Colonic mucosa (tissue), 4 donors: ENCODE measurements at places on chromosomes 5 and 9.

- no peak overlapping the region for H3K27ac ChIP-seq
- no peaks in the 10 kb centered on the region for H3K4me1 ChIP-seq
- H3K36me3 ChIP-seq: no peaks in the 10 kb centered on the region
Measured at GRCh38 chr5:14569948-14570691, 11.5 kb upstream of the OTULINL start.

DNA sequence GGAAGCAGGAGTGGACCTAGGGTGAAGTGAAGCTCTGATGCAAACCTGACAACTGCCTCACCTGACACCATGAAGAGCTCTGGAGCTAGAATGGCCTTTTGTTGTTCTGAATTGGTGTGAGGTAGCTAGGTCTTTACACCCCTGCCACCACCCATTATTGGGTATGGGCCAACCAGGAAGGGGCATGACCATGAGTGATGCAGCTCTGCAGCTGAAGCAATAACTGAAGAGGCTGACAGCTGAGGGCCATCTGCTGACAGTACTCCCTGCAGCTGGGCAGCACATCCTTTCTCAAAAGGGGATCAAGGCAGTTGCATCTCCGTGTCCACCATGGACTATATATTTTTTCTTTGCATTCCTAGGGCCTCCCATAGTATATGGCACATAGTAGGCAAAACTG, 87.0 kb upstream of the TLE1 start:
- H3K4me3 ChIP-seq: no peak overlapping the region
- no peaks in the 10 kb centered on the region for H3K4me1 ChIP-seq
- no peaks in the 10 kb centered on the region for H3K27me3 ChIP-seq
- H3K36me3 ChIP-seq: no peaks in the 10 kb centered on the region
- no peak for DNase-seq

DNA sequence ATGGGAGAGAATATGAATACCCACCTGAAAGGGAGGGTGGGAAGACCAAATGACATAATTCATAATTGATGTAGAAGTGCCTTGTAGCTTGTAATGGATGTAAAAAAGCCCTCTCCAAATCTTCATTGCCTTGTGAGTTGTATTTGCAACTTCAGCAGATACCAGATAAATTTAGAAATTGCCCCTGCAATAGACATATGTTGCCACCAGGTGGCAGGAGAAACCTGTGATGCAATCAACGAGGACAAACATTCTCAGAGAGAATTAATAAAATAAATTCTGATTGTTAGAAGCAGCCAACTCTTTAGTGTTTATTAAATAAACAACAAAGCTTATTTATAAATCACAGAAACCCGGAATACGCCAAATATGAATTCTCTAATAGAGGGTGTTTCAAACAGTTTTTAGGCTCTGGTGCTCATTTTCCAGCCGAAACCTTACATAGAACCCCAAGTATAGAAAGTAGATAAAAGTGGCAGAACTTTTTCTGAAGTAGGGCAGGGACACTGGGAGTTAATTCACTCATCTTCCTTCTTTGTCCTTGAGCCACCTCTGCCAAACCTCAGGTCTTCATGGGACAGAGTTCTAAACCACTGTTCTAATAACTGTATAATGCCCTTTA, 147.8 kb downstream of the TMEM38B start:
- no peaks in the 10 kb centered on the region for H3K27me3 ChIP-seq
- H3K4me3 ChIP-seq: no peak overlapping the region
- DNase-seq: peak; percentile 23
- H3K36me3 ChIP-seq: no peaks in the 10 kb centered on the region

DNA sequence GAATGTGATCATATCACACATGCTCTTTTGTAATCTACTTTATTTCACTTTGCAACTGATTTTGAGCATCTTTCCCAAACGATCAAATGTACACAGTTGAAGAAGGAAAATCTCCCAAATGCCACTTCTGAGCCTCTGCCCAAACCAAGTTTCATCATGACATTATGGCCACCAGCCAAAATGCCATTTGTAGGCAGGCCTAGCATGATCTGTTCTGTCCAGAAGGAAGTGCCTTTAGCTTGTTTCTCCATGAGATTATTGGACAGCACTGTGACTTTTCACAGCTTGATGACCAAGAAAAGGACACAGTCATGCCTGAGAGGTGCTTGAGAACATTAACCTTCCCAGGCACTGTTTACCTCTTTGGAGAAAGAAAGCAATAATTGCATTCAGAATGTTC, 73.2 kb upstream of the PIP5K1B start:
- no peaks in the 10 kb centered on the region for H3K36me3 ChIP-seq
- no peak overlapping the region for H3K4me3 ChIP-seq
- no peaks in the 10 kb centered on the region for H3K27me3 ChIP-seq
- H3K4me1 ChIP-seq: no peaks in the 10 kb centered on the region
- DNase-seq: no peak

DNA sequence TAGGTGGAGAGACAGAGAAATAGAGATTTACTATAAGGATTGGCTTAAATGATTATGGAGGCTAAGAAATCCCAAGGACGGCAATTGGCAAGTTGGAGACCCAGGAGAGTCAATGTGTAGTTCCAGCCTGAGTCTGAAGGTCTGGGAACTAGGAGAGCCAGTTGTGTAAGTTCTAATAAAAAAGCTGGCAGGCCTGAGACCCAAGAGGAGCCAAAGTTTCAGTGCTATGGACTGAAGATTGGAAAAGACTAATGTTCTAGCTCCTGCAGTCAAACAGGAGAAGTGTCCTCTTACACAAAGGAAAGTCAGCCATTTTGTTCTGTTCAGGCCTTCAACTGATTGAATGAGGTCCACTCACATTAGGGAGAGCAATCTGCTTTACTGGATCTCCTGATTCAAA, 50.0 kb downstream of the NMUR2 start:
- no peak overlapping the region for H3K27ac ChIP-seq
- no peaks in the 10 kb centered on the region for H3K36me3 ChIP-seq
- H3K27me3 ChIP-seq: no peaks in the 10 kb centered on the region
- DNase-seq: no peak
- no peaks in the 10 kb centered on the region for H3K4me1 ChIP-seq

DNA sequence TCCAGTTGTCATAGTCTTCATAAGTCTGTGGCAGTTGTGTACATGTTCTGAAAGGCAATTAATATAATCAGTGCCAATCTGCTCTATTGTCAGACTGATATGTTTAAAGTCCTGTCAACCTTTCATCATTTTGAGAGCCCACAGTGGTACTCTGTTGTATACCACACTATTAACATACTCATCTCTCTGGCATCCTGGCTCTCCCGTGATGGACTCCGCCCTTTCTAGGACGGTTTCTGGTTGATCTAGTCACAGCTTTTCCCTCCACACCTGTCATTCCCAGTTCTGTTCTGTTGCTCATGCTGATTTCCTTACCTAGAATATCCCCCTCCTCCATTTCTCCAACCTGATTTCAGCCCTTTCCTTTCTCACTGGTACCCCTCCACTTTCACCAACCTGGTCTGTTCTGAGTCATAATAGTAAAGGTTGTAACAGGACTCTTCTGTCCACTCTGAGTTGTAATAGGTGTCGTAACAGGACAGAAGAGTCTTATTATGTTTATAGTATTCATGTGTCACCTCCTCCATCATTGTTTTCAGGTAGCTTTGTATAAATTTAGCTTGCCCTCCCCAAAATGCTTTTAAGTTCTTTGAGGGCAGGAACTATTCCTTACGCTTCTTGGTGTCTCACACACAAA, 4.1 kb downstream of the PTCD2 start:
- no peak for DNase-seq
- H3K4me3 ChIP-seq: no peak overlapping the region
- no peaks in the 10 kb centered on the region for H3K36me3 ChIP-seq
- no peaks in the 10 kb centered on the region for H3K27me3 ChIP-seq

GRCh38 chr5:138646671-138647070, 71.5 kb upstream of the HSPA9 start:
- H3K36me3 ChIP-seq: no peaks in the 10 kb centered on the region
- H3K27me3 ChIP-seq: no peaks in the 10 kb centered on the region
- DNase-seq: no peak

DNA sequence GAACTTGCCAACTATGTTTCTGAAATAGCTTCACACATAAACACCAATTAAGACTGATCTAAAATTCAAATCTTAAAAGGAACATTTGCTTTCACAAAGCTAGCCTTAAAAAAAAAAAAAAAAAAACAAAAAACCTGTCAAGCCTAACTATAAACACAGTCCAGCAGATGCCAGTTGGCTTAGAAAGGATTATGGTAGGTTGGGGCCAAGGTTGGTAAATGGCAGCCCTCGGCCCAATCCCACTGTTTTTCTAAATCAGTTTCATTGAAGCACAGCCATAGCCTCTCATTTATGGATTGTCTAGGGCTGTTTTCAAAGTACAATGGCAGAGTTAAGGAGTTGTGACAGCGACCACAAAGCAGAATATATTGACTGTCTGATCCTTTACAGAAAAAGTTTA, 75.7 kb upstream of the FRRS1L start:
- no peak overlapping the region for H3K27ac ChIP-seq
- H3K27me3 ChIP-seq: no peaks in the 10 kb centered on the region
- H3K4me1 ChIP-seq: no peaks in the 10 kb centered on the region
- no peaks in the 10 kb centered on the region for H3K36me3 ChIP-seq
- no peak for DNase-seq

DNA sequence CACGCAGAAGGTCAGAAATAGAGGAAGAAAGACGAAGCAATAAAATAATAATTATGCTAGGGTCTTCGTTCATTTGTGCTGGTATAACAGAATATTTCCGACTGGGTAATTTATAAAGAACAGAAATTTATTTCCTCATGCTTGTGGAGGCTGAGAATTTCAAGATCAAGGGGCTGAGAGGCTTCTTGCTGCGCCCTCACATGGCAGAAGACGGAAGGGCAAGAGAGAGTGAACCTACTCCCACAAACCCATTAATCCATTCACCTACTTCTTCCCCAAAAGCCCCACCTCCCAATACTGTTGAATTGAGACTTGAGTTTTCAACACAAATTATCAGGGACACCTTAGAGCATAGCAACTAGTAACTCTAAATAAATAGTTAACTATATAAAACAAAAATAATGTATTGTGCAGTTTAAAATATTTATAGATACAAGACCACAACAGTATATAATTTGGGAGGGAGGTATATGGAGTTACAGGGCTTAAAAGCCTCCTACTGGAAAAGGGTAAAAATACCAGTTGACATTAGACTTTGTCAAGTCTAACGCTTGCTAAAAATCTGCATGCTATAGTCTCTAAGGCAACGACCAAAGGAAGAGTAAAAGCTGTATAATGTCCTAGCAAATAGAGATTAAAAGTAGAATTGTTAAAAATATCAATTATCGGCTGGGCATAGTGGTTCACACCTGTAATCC, 40.3 kb upstream of the NAA35 start:
- H3K36me3 ChIP-seq: no peaks in the 10 kb centered on the region
- peak; percentile 33 for DNase-seq
- no peaks in the 10 kb centered on the region for H3K4me1 ChIP-seq
- H3K27ac ChIP-seq: no peak overlapping the region
- no peak overlapping the region for H3K4me3 ChIP-seq

DNA sequence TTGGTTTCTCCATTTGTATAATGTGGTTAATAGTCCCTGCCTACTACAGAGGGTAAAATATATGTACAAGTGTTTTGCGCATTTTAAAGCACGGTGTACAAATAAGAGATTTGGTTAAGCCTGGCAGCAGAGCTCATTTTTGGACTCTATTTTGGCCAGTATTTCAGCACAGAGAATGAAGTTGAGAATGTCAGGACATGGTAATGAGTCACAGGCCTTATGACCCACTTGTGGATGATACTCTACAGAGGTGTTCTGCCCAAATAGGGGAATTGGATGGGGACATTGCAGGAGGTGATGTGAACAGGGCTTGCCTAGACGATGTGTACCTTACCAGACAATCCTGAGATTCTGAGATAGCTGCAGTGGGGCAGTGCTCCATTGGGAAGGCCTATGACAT, 50.6 kb downstream of the MELK start:
- H3K36me3 ChIP-seq: no peaks in the 10 kb centered on the region
- no peak overlapping the region for H3K4me3 ChIP-seq

- no peaks in the 10 kb centered on the region for H3K36me3 ChIP-seq
- peak; percentile 65 for DNase-seq
- H3K27me3 ChIP-seq: no peaks in the 10 kb centered on the region
- H3K27ac ChIP-seq: peak overlapping the region; percentile 80
- peak overlapping the region; percentile 15 for H3K4me3 ChIP-seq
- H3K4me1 ChIP-seq: peaks cover 4% of the 10 kb centered on the region
Measured at GRCh38 chr9:36470643-36471290, 70.7 kb upstream of the RNF38 start.
